ENCODE measurements at places on chromosomes 5 and 9.

DNA sequence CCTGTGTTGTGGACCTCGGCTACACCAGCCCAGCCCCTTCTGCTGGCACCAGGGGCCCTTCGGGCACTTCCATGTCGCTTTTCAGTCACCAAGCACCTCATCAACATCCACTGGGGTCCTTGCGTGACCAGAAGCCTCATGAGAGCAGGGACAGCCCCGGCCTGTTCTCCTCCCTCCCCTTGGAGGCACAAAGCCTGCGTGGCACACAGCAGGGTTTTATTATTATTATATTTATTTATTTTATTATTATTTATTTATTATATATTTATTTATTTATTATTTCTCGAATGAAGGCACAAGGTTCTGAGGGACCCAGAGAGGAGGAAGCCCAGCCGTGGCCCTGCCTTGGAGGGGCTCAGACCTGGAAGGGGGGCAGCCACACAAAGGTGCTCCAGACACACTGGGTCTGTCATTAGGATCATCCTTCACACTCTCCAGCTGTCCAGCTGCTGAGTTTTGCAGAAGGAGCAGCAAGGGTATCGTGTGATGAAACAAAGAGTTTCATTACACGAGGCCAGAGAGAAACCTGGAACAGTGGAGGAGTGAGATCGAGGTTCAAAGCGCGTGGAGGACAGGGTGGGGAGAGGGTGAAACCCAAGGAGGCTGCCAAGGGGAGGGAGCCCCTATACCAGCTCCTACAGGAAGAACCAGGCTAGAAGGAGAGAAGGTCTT is 5.2 kb downstream of the VAV2 start:
- DNase-seq, result no peak

DNA sequence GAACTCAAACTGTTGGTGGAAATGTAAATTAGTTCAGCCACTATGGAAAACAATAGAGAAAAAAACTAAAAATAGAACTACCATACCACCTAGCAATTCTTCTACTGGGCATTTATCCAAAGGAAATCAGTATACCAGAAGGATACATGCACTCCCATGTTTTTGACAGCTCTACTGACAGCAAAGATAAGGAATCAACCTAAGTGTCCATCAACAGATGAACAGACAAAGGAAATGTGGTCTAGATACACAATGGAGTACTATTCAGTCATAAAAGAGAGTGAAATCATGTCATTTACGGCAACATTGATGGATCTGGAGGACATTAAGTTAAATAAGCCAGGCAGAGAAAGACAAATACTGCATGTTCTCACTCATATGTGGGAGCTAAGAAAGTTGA is 21.8 kb upstream of the C9orf40 start:
- no peak for DNase-seq

DNA sequence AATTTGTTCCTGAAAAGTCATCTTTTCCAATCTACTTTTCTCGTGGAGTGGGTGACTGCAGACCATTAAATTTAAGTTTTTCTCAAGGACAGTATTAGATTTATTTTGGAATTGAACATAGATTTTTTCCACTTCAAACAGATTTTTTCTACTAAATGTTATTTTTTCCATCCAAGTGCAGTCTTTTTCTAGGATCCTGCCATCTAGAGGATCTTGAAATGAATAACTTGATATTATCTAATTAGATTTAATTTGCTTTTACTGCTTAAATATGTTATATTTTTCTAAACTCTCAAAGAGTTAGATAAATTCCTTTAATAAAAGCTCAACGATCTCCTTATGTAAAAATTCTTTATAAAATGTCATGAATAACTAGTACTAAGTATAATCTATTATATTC is 136.9 kb upstream of the PRR16 start:
- DNase-seq, result no peak

- DNase-seq, result no peak
Measured at GRCh38 chr9:37242089-37242488, 121.7 kb downstream of the ZCCHC7 start.

- DNase-seq, result no peak
Measured at GRCh38 chr5:96984506-96985192, 48.8 kb downstream of the LNPEP start.

- no peak for DNase-seq
Measured at GRCh38 chr5:143929486-143929885, 117.5 kb downstream of the HMHB1 start.

- DNase-seq, result no peak
Measured at GRCh38 chr5:157860898-157861890, 2.2 kb upstream of the CLINT1 start.

DNA sequence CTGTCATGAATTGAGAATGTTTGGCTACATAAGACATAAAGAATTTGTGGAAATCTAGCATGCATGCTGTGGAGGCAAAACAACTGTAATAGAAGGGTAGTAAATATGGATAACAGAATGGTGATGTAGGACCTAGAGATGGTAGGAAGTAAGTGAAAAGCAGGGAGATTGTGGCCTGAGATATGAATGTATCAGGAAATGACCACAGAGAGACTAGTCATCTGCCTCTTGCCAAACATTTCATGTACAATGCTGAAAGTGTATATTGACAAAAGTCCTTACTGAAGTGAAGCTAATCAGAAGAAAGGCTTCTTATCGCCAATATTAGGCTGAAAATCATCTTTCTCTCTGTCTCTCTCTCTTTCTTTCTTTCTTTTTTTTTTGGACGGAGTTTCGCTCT is 873.1 kb upstream of the CTNND2 start:
- DNase-seq, result no peak

GRCh38 chr5:121025671-121026070 is 561.6 kb downstream of the PRR16 start:
- no peak for DNase-seq

GRCh38 chr5:147410496-147411358 is 99.1 kb downstream of the DPYSL3 start:
- no peak for DNase-seq

DNA sequence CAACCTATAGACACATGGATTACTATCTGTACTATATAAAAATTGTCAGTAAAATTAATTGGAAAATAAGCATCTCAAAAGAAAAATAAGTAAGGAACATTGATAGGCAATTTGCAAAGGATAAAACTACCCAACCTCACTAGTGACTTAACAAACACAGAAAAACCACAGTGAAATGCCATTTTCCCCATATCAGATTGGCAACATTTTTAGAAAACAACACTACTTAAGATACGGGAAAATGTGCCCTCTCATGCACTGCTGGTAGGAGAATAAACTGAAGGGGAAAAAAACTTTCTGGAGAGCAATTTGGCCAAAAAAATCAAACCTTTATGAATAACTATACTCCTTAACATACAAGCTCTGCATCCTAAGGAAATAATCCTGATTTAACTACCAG is 254.0 kb downstream of the DEPDC1B start:
- DNase-seq, result no peak

DNA sequence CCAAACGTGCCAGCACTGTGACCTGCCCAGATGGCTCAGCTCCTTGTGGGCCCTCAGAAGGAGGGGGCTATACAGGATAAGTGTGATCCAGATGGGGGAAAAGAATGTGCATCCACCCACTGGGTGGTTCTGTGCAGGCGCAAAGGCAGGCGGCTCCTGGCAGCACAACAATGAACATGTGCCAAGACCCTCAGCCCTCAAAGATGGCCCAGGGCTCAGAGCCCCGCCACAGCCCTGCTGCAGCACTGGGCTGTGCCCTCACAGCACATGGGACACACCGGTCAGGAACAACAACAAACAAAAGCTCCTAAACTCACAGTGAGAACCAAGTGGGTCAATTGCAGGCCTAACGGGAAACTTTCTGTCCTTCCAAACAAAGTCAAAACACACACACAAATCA is 4.7 kb downstream of the SEMA4D start:
- no peak for DNase-seq

Measured in stimulated activated CD4-positive, alpha-beta T cell treated with anti-CD3 and anti-CD28 coated beads, Interleukin-12 subunit alpha, Interleukin-12 subunit beta, amount 100 ng/mL, for 4 hours (primary cell).